ENCODE measurements at places on chromosomes 7 and 10.
A peak's percentile ranks its signal among the peaks of the same experiment; 100 is the strongest.

DNA sequence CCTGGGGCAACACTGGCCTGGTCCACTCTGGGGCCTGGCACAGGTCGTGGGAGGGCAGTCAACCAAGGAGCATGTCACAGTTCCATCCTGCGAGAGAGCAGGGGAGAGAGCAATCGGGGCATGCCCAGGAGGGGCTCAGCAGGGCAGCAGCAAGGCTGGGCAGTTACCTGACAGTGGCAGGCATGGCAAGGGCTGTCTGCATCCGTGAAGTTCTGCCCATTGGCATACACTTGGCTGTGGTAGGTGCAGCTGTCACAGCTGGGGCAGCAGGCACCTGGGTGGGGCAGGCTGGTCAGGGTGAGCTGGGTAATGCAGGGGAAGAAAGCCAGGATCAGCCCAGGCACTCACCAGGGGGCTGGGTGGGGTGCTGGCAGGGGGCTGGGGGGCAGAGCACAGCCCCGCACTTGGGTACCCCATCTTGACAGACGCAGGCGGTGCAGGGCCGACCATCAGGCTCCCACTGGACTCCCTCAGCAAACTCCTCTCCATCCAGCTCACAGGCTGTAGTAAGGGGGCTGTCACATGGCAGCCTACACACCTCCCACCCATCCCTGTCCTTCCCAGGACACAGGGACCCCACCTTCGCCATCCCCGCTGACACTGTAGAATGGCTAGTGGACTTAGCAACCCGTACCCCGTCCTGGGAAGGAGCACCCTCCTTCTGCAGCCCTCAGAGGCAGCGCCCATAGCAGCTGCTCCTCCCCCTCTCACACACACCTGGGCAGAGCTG lies 17.8 kb downstream of the KCP start:
- DNase-seq = no peak
- no peaks in the 10 kb centered on the region for H3K36me3 ChIP-seq
- no peak overlapping the region for H3K27ac ChIP-seq
- H3K27me3 ChIP-seq = peaks cover 4% of the 10 kb centered on the region
- no peaks in the 10 kb centered on the region for H3K4me1 ChIP-seq

DNA sequence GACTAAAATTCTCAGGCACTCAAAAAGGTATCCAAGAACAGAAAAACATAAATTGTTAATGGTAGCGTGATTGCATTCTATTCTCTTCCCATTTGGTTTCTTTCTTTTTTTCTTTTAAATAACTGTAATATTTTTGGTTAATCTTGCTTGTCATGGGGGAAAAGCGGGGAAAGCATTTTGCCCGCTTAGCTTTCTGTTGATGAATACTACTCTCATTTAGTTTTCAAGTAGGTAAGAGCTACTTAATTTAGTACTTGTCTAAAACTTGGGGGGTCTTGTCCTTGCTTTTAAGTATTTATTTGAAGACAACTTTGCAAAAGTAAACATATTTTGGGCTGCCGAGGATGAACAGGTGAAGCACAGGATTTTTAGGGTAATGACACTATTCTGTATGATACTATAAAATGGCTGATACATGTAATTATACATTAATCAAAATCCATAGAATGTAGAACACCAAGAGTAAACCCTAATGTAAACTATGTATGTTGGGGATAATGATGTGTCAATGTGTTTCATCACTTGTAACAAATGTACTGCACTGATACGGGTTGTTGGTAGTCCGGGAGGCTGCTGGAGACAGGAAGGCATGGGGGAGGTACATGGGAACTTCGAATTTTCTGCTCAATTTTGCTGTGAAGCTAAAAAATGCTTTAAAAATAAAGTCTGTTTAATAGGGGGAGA lies 1.7 kb downstream of the TES start:
- no peaks in the 10 kb centered on the region for H3K36me3 ChIP-seq
- H3K4me1 ChIP-seq = peaks cover 5% of the 10 kb centered on the region
- peak overlapping the region; percentile 97 for H3K27ac ChIP-seq
- no peaks in the 10 kb centered on the region for H3K27me3 ChIP-seq
- peak overlapping the region; percentile 84 for H3K4me3 ChIP-seq
- DNase-seq = no peak

DNA sequence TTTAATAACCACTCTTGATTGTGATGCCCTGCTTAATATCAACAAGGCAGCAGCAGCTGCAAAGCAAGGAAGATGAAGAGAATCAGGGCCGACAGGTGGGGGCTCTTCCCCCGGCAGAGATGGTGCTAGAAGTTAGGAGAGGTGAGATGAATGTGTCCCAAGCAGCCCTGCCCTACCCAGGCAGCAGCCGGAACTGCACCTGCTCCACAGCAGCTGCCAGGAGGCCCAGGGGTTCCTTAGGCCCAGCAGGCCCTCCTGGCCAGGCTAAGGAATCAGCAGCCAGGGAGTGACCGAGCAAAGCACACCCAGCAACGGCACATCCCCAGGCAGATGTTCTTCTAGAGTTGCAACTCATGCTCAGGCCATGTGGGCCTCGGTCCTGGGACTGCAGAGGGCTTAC lies 17.9 kb downstream of the AFAP1L2 start:
- H3K36me3 ChIP-seq = no peaks in the 10 kb centered on the region
- DNase-seq = no peak
- no peaks in the 10 kb centered on the region for H3K27me3 ChIP-seq
- H3K4me3 ChIP-seq = no peak overlapping the region

DNA sequence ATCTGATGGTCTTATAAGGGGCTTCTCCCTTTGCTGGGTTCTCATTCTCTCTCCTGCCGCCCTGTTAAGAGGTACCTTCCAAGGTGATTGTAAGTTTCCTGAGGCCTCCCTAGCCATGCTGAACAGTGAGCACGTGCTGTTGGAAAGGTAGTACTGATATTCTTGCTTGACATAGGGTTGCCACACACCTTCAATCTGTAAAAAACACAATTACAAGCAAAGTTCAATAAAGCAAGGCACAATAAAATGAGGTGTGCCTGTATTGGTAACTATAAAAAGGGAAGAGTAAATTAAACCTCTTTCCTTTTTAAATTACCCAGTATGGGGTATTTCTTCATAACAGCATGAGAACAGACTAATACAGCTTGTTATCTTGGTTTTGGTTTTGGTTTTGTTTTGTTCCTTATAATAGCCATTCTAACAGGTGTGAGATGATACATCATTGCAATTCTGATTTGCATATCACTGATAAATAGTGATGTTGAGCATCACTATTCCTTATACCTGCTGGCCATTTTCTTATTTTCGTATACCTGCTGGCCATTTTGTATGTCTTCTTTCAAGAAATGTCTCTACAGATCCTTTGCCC lies 164.9 kb upstream of the TRIM24 start:
- no peaks in the 10 kb centered on the region for H3K4me1 ChIP-seq
- H3K27ac ChIP-seq = no peak overlapping the region
- H3K36me3 ChIP-seq = no peaks in the 10 kb centered on the region
- H3K4me3 ChIP-seq = no peak overlapping the region
- no peak for DNase-seq
